ENCODE measurements at places on chromosomes 13 and 19.

DNA sequence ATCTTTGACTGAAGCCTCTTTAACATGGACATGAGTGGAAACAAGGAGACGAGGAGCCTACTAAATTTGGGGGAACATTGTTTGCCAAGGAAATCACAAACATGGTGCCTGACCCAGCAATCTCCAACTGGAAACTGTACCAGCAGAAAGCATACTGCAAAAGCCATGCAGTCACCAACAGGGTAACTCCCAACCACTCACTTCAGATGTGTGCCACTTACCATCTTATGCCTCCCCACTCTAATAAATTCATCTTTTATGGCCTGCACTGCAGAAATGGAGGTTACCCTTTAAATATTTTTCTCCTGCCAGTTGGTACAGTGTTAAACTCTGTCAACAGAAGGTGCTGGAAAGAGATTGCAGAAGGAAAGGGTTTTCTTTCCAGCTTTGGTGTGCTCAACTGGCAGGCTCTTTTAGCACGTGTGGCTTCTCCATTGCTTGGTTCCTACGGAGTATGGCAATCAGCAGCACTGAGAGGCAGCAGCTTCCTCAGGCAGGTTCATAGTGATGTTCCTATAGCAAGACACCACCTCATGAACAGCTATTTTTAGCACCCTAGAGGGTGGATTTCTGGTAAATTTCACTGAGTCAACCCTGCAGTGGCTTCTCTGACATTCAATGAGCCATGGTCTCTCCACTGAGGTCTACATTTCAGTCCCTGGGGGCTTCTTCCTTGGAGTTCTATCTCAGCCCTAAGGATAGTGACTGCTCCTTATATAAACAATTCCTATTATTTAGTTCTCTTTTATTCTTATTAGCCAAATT lies 21.4 kb downstream of the MIR17HG start:
- no peak for DNase-seq

- no peak for DNase-seq
Measured at GRCh38 chr19:10389863-10390262, 9.5 kb upstream of the TYK2 start.

DNA sequence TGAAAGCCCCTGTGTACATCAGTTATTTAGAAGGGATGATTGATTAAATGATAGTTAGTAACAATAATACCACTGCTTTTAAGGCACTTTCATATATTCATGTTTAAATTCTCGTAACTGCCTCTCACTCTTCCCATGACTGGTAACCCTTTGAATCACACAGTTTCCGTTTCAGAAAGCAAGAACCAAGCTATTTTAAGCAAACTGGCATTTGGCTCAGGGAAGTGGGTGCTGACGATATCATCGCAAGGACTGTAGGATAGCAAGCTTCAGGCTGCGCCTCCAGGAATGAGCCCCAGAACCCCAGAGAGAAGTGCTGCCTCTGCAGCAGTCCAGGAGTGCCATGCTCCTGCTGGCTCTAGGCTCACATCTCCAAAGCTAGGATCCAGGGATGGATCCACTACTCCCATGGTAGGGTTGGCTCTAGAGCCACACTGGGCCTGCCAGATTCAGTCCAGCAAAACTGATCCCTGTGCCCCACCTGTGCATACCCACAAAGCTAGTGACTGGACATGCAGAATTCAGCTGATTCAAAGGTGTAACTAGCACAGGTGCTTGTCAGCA lies 313.5 kb downstream of the SLC7A1 start:
- DNase-seq, result no peak

GRCh38 chr13:48411841-48412531 lies 927 bp downstream of the LPAR6 start:
- peak; percentile 61 for DNase-seq

DNA sequence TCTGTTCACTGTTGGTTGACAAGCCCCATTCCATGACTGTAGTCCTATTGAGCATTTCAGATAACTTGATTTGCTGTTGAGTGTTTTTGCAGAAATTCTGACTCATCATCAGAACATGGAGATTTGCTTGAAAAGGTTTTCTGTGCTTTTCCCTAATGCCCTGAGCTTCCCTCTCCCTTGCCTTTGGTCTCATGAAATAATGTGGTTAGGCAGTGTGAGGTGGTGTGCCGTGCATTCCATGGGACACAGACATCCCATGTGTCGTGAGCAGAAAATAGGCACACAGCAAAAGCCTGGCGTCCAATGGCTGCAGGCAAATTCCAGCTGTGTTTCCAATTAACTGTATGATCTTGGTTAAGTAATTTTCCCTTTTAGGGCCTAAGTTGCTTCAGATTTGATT lies 197.4 kb downstream of the DLEU7 start:
- no peak for DNase-seq

- no peak for DNase-seq
Measured at GRCh38 chr13:114131583-114132418, 622 bp downstream of the RASA3 start.

GRCh38 chr19:46144756-46145155 lies 3.3 kb upstream of the IGFL2 start:
- no peak for DNase-seq

GRCh38 chr19:18308948-18309325 lies 13.9 kb downstream of the LSM4 start:
- no peak for DNase-seq

DNA sequence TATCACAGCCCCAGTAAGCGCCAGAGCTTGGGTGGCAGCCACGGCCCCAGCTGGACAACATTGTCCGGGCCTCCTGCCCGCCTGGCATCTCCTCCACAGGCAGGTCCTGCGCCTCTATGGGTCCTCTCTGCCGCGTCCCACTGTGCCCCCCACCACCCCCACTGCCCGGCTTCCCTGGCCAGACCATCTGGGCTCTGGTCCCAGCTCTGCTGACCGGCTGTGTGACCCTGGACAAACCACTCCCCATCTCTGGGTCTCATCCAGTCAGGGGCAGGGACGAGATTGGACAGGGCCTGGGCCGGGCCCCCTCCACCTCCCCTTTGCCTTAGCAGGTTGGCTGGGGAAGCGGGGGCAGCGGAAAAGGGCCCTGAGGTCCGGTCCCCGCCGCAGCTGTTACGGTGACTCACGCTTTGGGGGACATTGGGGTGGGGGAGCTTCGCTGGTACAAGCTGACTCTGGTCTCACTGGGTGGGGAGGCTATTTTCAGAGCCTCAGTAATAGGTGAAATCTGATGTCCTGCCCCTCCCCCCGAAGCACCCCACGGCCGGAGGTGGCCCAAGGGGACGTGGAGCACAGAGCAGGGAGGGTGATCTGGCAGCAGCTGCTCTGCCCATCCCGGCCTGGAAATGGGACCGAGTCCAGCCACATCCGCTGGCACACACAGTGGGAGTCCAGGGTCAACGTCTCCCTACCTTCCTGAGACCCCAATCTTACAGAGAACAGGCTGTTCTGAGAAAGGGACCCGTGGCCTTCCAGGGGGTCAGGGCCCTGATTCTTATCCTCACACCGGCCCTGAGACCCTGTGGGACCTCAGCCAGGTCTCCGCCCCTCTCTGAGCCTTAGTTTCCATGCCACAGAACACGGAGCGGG lies 9.1 kb downstream of the NFIC start:
- DNase-seq, result no peak

- no peak for DNase-seq
Measured at GRCh38 chr13:113554333-113554700, 30.2 kb upstream of the TFDP1 start.

GRCh38 chr13:59750860-59751259 lies 412.9 kb downstream of the DIAPH3 start:
- DNase-seq, result no peak

- no peak for DNase-seq
Measured at GRCh38 chr13:94585543-94586101, 10.3 kb downstream of the TGDS start.

DNA sequence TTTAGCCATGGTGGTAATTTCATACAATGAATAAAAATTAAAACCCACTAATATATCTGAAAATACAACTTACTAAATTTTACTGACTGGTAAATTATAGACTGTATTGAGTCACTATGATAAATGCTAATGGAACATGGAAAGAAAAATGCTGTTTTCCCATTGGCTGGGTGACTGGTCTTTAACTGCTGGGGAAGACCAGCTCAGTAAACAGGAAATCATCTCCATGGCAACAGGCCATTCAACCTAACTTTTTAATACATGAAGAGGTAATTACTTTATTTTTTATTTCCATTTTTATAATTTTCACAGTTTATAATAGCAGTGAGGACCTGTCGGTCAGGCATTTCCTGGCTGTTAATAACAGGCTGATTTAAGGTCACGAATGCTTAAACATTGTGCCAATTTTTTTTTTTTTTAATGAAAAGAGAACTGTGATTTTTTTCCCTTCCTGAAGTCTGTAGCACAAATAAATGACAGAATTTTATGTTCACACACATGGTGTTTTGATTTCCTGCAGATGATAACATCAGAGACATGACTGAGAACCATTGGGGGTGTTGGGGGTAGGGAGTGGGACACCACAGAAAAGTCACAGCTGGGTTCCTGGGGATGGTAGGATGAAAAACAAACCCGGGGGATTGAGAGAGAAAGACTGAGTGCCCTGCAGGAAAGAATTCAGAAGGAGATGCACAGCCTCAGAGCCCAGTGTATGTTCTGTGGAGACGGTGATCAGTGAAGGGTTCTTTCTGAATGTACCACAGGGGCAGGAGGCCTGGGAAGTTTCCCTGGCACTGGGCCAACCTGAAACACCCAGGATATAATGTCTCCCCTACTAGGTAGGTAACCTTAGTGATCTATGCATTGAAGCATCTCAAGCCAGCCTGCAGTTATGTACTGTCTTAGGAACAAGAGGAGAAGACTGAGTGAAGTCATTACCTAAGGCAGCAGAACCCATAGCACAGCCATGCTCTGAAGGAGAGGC lies 297.1 kb downstream of the COG6 start:
- peak; percentile 60 for DNase-seq

GRCh38 chr13:20073775-20074174 lies 87.1 kb downstream of the GJA3 start:
- DNase-seq, result no peak

- DNase-seq, result no peak
Measured at GRCh38 chr19:47075941-47076340, 27.5 kb upstream of the TMEM160 start.

DNA sequence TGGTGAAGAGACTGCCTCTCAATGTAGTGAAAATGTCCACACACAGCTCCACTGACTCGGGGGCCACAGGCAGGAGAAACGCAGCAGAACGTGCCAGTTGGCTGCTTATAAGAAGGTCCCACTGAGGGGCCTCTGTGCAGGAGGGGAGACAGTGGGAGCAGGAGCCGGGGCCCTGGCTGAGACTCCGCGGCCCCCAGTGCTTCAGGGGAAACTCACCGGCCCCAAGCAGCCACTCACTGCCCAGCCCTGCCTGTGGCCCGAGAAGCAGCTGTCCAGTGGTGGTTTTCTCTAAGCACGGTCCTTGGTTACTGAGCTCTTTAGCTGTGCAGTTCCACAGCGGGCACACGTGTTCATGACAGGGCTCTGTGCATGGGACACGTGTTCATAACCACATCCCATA lies 91.9 kb upstream of the MCF2L start:
- DNase-seq, result no peak

DNA sequence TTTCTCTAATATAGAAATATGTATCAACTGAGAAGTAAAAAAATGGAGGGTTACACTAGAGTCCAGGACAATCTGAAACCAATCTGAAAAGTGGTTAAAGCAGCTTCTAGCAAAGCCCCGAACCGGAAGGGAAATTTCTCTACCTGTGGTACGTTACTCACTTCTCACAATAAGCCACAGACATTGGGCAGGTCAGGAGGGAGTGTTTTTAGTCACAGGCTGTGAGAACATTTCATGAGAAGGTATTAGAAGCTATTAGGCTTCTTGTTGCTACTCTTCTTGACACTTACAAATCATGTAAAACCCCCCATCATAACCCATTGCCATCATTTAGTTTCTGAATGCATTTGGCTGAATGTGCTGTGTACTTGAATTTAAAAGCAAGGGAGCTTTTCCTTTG lies 120.9 kb downstream of the NUFIP1 start:
- DNase-seq, result no peak

DNA sequence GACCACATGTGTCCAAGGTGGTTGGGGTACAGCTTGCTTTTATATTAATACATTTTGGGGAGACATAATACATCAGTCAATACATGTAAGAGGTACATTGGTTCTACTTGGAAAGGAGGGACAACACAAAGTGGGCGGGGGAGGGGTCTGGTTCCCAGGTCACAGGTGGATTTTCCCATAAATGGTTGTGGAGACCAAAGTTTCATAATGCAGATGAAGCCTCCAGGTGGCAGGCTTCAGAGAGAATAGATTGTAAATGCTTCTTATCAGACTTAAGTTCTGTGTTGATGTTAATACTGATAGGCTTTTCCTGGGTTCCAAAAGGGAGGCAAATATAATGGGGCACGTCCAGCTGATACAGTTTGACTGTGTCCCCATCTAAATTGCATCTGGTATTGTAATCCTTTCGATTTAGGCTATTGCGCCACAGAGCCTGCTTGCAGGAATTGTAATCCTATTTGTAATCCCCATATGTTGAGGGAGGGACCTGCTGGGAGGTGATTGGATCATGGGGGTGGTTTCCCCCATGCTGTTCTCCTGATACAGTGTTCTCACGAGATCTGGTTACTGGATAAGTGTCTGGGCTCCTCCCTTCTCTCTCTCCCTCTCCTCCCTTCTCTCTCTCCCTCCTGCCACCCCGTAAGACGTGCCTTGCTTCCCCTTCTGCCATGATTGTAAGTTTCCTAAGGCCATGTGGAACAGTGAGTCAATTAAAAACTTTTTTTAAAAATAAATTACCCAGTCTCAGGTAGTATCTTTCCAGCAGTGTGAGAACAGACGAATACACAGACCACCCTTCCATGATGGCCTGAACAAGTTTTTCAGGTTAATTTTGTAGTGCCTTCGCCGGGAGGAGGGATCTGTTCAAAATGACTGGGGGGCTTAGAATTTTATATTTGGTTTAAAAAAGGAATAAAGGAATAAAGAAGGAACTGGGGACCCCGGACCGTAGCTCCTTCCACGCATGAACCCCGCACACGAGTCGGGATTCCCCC lies 44.9 kb downstream of the ZNF823 start:
- no peak for DNase-seq

DNA sequence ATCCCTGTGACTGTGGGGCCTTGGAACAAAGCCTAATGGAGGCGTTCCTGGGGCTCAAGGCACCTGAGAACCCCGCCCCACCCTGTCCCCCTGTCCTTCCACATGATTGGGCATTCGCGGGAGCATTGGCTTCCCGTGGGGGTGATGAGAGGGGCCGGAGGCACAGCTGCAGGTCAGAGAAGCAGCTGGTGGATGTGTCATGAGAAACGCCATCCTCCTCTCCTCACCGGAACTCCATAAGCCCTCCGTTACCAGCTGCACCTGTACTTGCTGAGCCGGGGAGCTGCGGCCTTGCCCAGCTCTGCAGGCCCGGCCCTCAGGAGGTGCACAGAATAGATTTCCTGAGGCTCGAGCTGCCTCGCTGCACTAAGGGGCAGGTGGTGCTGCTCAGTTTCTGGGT lies 42.0 kb downstream of the CAPN12 start:
- DNase-seq, result no peak

- no peak for DNase-seq
Measured at GRCh38 chr19:48239120-48239519, 16.6 kb downstream of the CARD8 start.

- DNase-seq, result peak; percentile 87
Measured at GRCh38 chr19:35124098-35125060, 8.8 kb downstream of the FXYD3 start.

DNA sequence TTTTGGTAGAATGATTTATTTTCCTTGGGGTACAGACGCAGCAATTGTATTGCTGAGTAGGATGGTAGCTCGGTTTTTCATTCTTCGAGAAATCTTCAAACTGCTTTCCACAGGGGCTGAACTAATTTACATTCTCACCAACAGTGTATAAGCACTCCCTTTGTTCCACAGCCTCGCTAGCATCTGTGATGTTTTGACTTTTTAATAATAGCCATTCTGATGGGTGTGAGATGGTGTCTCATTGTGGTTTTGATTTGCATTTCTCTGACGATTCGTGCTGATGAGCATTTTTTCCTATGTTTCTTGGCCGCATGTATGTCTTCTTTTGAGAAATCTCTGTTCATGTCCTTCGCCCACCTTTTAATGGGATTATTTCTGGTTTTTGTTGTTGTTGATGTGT lies 54.8 kb upstream of the UQCRFS1 start:
- no peak for DNase-seq
